ENCODE measurements at places on chromosomes 7 and 10.

- no peak for DNase-seq
These were observed 159.6 kb upstream of the SLC26A5 start for GRCh38 chr7:103605640-103606039.

- no peak for DNase-seq
These were observed 3.3 kb downstream of the ADAMTS14 start for GRCh38 chr10:70675496-70676161.

DNA sequence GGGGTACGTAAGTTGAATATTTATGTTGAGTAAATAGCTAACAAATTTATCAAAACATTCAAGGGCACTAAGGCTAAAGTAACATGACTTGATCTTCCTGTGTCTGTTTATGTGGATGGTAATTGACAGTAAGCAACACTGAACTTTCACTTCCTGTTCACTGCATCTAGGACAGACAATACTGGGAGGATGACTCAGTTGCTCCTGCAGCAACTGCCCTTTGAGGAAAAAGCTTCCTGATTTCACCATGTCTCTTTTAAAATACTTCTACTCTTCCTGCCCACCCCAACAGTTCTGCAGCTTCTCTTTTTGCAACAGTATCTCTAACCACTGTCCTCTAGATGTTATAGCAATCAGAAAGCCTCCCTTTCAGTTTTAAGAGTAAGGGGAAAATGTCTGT, 76.6 kb upstream of the HGF start:
- DNase-seq = no peak

DNA sequence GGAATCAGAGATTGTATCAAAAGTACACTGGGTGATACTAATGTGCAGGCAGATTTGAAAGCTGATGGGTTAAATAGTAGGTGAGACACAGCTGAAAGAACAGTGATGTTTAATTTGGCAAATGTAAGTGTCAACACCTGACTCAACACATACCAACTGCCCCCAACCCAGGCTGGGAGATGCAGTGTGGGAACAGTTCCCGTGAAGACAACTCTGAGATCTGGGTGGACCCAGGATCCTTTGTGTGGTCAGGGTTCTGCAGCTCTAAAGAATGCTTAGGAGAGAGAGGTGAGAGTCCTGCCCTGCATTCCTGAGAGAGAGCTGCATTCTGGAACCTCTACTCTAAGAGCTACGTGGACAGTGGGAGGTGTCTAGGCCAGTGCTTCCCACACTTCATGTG, 479.7 kb downstream of the RPS24 start:
- no peak for DNase-seq

DNA sequence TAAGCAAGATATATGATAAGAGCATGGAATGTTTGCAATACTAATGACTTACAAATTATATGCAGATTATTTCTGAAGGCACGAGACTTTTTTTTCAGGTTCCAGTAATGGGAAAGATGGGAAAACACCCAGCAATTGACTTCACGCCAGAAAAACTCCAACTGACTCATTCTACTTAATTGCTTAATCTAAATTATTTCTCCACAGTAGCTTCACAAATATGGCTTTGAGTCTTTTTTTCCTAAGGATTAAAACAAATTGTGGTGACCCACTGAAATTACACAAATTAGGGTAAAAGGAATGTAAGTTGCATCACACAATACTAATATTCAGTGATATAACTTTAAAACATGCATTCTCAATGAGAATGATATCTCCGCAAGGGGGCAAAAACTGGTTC, 138.7 kb downstream of the GNAI1 start:
- peak; percentile 21 for DNase-seq

DNA sequence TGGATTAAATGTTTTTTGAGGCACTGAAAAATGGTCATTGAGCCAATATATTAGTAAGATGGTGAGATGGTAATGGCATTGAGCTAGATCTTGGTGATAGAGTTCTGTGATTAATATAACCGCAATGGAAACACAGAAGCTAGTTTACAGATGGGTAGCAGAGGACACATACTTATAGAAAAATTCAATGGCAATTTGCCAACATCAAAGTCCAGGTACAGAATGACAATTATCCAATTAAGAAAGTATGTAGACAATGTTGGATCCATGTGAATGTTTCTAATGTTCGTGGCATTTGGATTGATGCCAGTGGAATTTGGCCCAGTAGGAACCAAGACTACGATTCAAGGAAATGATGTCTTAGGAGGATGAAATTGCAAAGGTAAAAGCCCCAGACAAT, 187.8 kb downstream of the GNAT3 start:
- DNase-seq = peak; percentile 68

- DNase-seq = no peak
These were observed 150.6 kb upstream of the PCBD1 start for GRCh38 chr10:71038921-71039320.

GRCh38 chr7:143259765-143260164, 3.5 kb upstream of the GSTK1 start:
- DNase-seq = no peak

DNA sequence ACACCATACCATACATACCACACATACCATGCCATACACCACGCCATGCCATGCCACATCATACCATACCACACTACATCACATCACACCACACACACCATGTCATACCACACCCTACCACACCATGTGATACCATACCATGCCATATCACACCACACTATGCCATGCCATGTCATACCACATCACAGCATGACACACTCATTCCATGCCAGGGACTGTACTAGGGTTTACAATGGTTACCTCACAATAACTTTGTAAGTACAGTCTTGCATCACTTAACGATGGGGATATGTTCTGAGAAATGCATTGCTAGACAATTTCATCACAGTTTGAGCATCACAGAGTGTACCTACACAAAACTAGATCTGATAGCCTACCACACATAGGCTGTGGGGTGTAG, 14.5 kb downstream of the PYROXD2 start:
- DNase-seq = no peak

DNA sequence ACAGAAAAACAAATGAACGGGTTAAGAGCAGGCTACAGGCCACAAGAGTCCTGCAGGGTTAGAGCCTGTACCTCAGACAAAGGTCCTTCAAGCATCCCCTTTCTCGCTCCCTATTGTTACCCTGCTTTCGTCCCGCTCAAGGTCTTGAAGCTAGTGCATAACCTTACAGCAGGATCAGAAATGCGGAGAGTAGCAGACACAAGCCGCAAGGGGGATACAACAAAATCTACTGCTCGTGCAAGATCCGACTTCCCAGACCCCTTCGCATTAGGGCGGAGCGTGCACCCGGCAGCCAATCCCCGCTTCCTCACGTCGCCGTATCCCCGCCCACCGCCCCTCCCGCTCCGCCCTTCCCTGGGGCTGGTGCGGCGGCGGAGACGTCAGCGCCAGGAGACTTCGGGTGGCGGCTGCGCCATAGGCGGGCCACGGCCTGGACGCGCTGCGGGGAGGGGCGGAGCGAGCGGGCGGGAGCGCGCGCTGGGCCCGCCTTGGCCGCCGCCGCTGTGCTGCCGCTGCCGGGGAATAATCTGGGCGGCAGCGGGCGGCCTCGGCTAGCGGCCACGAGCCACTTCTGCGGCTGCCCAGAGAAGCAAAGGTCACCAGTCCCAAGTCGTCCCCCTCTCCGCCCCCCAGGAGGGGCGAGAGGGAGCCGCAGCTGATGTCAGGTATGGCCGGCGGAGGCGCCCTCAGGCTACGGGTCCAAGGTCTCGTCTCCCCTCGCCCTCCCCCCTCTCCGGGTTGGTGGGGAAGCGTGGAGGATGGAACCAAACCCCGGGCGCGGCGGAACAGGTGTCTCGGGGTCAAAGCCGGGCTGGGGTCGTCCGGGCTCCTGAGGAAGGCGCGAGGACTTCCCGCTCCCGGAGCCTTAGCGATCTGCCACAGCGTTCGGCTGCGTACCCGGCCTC, at the start of gene C1GALT1:
Gene C1GALT1, plus strand, starts transcription at position 389 of the 905 bp plus-strand sequence. CDS start 51,776 bp downstream, outside the sequence.
- peak; percentile 93 for DNase-seq

DNA sequence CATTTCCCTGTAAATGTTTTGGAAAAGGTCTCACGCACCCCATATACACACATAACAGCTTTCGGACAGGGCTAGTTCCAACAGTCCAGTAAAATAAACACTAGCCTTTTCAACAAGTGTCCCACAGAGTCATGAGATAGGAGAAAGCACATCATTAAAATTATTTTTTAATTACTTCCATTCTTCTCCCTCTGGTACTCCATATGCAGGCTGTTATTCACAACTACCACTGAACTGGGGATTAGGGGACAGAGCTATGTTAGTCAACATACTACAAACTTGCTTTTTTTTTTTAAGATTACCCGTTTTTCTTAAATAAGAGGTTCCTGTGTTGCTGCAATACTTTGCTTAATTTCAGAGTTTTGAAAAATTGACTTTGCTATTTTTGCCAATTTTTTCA, 576.6 kb upstream of the KCND2 start:
- DNase-seq = no peak

DNA sequence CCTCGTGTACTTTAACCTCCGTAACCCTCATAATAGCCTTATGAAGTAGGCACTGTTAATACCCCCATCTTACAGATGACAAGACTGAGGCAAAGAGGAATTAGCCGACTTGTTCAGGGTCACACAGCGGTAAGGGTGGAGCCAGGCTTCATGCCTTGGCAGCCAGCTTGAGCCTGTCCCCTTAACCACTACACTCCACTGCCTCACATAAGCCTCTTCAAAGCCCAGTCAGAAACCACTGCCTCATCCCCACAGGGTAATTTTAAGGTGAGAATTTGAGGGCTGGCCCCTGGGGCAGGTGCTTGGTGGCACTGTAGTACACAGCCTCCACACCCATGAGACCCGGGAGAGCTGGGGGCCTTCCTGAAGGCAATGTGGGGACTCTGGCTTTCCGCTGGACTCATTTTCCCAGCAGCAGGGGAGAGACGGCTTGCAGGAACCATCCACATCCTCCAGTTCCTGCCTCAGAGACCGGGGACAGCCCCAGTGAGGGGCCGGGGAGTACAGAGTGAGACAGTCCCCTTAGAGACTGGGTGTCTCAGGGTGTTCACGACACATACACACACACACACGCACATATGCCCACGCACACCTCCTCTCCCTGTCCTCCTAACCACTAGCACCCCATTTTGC, 7.6 kb upstream of the C10orf105 start:
- no peak for DNase-seq

DNA sequence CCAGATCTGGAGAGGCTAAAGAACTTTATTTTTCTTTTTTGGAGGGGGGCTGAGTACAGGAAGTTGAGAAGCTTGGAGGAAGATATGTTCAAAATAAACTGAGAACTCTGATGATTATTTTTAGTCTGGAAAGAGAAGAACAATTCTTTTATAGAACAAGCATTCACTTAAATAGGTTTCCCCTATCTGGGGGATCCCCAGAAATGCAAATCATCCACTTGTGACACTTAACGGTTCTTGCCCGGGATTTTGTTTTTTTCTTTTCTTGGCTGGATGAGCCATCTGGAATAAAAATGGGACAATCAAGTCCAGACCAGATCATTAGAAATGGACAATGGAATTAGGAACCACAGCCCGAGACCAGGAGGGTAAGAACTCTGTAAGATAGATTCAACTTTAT, 95.9 kb upstream of the EGR2 start:
- DNase-seq = no peak

DNA sequence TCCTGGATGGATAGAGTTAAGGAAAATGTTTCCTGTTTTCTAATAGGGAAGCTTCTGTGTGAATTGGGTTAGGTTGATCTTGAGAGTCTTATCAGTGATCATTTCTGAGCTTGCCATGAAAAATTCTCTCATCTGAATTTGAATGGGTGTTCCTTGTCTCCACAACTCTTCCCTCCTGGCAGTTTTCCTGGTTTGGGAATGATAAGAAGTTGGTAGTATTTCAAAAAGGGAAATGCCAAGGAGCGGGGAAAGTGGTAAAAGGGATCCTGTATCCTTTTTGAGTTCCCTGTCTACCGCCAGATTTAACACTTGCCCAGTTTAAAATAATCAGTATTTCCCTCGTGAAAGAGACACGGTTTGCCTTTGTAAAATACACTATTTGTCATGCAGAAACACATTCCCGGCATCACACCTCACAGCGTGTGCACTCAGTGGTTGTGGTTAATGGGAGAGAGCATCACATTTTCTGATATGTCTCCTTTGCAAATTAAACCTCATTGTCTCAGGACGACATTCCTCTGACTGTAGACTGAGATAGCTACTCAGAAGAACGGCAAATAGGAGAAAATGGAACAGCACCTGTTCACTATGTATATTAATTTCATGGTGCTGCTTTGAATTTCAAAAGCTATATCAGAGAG, 113.2 kb upstream of the IFRD1 start:
- DNase-seq = no peak

GRCh38 chr7:74149603-74150002, 24.6 kb upstream of the EIF4H start:
- DNase-seq = no peak

- no peak for DNase-seq
These were observed 155.9 kb downstream of the ARID5B start for GRCh38 chr10:62057359-62057758.

GRCh38 chr10:95214369-95214768, 20.3 kb downstream of the ACSM6 start:
- DNase-seq = no peak

- DNase-seq = no peak
These were observed 7.9 kb upstream of the EMX2 start for GRCh38 chr10:117534321-117535297.

GRCh38 chr7:121555558-121555957, 159.4 kb upstream of the FAM3C start:
- no peak for DNase-seq

- no peak for DNase-seq
These were observed 188.4 kb upstream of the C7orf33 start for GRCh38 chr7:148402159-148402558.

GRCh38 chr10:86085136-86085535, 281.5 kb downstream of the GRID1 start:
- no peak for DNase-seq

- DNase-seq = no peak
These were observed 33.7 kb downstream of the NRBF2 start for GRCh38 chr10:63166742-63167258.

DNA sequence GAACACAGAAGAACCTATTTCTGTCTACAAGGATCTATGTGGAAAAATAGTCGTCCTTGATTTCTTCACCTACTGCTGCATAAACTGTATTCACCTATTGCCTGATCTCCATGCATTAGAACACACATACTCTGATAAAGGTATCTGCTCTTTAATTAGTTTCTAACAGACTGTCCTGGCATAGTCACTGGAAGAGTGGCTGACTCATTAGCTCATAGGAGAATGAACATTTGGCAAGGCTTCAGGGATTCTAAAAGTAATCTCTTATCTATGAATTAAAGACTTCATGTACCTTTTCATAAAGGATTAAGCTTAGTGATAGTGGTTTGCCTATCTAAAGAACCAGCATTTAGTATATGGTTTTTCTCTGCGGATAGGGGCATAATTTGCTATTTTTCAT, 4.1 kb downstream of the NHLRC2 start:
- DNase-seq = no peak

- no peak for DNase-seq
These were observed 141.1 kb downstream of the DYNC2I1 start for GRCh38 chr7:158997471-158997870.

- no peak for DNase-seq
These were observed 1.6 kb downstream of the CHN2 start for GRCh38 chr7:29196191-29196590.

DNA sequence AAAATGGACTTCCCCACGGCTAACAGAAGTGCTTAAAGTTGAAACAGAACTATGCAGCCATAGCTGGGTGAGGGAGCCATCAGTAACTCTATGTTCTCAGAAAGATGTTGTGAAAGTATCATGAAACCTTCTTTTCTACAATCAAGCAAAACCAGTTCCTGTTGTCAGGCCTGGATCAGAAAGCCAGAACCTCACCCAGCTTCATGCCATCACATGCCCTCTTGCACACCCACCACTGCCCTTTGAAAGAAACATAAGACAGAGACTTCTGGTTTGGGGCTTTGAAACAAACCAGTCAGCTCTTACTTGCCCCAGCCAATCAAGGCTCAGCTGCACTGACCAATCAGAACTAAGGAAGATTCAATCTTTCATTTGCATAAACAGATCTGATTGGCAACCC, 230.8 kb upstream of the FERD3L start:
- DNase-seq = no peak
